ENCODE measurements at places on chromosomes 5 and 9. TPM values are rescaled to one million over a fixed set of nuclear protein-coding genes. Genes with fewer than 3 reads are reported as not detected.

ZNF879 gene
- 5.2 TPM for total RNA-seq

DNA sequence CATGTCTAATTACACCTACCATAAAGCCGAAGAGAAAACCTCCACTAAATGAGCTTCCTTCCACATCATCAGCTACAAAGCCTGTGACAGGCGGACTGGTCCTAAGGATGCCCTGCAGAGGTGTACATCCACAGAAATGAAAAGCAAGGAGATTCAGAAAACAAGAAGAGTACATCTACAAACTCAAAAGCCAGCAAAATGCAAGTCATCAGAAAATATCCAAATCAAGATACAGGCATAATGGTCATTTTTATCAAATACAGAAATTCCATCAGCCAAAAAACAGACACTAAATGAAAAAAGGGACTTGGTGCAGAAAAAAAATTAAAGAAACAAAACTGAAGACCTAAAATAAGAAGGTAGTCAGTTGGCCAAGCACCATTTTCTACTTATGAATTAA lies 79.7 kb downstream of the FRMD3 start:
- DNase-seq, result no peak

TSLP gene
- total RNA-seq, result 20.8 TPM

FLT4 gene
- total RNA-seq, result not detected

TAF11L9 gene
- not detected for total RNA-seq

GABBR2 gene
- 0.16 TPM for total RNA-seq

IL3 gene
- total RNA-seq, result not detected

All from fibroblast of the aortic adventitia (primary cell).